ENCODE measurements at places on chromosomes 3 and 15.

GRCh38 chr15:74334127-74334526 is 33.3 kb downstream of the CYP11A1 start:
- DNase-seq = no peak

DNA sequence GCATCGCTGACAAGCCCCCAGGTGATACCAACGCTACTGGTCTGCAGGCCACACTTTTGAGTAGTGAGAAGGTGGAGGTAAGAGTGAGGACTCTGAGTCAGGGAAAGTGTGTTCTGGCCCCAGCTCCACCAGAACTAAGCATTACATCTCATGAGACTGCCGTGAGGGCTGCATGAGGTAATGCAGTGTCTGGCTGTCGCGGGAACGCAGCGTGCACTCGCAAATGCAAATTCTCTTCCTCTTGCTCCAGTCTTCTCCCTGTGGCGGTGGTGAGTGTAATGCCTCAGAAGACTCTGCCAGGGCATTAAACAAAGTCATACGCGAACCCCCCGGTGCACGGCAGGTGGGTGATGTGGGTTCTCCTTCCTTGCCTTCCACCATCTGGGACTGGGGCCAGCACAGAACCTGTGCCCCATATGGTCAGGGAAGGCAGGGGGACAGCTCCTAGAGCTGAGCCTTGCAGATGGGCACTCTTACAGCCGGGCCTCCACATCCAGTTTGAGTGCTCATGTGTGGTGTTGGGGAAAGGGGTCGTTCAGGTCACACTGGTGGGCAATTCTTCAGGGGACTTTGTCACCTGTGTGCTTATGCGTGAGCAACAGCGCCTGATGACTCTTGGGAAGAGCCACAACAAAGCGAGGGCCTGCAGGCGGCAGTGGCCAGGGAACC is 175.8 kb downstream of the XXYLT1 start:
- DNase-seq = no peak

- no peak for DNase-seq
These were observed 24.0 kb upstream of the SRP14 start for GRCh38 chr15:40062816-40063562.

- DNase-seq = no peak
These were observed 33.6 kb downstream of the PLA2G4D start for GRCh38 chr15:42060797-42061196.

DNA sequence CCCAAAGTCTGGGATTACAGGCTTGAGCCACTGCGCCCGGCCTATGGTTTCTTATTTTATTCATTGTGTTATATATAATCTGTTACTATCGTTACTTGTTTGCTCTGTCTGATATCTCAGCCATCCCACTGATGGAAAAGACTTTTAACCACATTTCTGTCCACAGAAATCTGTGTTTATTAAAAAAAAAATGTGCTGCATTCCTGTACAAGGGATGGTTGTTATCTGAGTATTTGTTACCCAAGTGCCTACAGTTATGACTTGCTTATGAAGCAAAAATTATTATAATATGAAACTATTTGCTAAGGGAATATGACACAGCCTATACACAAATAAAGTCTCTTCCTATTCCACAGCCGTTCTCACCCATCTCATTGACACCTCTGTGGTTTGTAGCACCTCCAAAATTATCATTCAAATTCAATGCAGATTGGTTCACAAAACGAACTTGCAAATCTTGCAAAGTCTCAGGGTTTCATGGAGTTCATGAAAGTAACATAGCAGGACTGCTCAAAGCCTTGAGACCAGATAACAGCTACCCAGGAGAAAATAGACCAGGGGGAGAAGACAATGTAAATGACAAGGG is 47.4 kb upstream of the UBE2E1 start:
- DNase-seq = no peak

- DNase-seq = no peak
These were observed 145.8 kb downstream of the LRRK1 start for GRCh38 chr15:101064795-101065569.

DNA sequence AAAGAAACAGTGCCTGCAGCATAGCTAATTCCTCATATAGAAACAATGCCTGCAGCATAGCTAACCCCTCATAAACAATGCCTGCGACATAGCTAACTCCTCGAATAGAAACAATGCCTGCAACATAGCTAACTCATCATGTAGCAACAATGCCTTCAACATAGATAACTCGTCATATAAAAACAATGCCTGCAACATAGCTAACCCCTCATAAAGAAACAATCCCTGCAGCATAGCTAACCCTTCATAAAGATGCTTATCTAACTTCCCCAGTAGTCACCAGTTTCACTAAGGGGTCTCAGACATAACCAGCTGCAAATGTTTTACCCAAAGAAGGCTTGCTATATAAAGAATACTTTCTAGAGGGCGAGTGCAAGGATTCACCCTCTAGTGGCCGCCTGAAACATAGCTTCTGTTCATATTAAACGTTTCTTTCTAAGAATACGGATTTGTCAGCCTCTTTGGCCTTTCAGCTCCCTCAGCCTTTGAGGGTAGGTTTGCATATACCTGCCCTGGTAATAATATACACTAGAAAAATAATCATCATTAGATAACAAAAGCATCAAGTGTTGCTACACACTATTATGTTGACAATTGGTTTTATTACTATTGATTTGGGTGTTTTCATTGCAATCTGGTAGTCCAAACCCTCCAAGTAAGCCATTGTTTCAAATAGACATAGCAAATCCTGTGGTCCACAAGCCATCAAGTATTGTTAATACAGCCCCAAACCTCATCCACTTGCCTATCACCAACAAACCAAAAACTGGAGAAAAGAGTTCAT is 44.4 kb upstream of the FAN1 start:
- DNase-seq = no peak

DNA sequence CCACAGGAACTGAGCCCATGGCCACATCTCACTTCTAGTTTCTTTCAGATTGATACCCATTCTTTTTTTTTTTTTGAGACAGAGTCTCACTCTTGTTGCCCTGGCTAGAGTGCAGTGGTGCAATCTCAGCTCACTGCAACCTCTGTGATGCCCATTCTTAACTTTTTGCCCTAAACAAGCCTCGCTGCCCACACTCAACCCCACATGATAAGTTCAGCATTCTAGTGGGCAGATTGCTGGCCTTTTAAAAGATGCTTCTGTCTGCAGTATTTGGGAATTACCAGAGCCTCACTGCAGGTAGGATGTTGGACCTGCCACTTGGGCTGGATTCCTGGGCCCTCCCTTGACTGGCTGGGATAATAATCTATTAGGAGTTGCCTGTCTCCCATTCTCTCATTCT is 51.0 kb downstream of the TRANK1 start:
- no peak for DNase-seq

GRCh38 chr15:84033793-84034553 is 201.6 kb upstream of the GOLGA6L4 start:
- DNase-seq = no peak

DNA sequence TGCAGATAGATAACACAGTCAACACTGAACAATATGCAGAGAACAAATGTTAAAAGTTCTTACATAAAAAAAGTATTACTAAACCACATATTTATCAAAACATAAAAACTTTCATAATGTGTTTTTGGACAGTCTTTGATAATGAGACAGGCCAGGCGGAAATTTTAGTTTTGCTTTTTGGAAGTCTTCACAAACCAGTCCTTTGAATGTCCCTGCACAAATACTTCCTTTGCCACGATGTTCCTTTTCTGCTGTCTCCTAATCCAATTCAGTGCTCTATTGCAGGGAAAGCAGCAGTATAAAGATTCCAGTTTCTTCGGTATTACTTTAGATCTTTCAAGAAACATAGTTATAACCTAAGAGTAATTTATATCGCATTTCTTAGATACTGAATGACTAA is 135.9 kb downstream of the TBL1XR1 start:
- DNase-seq = no peak

DNA sequence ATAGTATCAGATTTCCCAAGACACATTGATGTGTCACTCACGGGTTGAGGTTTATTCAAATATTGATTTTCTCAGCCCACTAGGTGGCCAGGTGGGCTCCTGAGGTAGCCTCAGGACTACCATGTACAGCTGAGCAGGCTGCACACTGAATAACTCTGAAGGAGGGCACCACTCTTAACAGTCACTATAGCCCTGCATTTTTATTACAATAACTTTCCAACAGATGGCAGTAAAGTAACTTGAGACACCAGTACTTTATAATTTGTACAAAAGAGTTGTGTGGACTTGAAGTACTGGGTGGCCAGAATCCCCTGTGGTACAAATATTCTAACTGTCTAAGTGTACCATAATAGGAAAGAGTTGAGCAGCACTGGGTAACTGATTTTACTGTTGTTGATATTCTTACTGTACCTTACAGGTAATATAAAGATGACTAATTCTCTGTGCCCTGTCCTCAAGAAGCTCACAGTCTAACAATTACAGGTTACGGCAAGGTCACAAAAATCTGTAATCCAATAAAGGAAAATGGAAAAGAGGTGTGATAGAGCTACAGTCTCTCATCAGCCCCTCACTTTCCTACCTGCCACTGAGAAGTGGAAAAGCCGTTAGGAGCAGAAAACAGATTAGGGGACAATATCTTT is 76.0 kb downstream of the ETFA start:
- no peak for DNase-seq

GRCh38 chr3:3065876-3066275 is 44.3 kb downstream of the IL5RA start:
- DNase-seq = no peak

- no peak for DNase-seq
These were observed 642.3 kb downstream of the TBL1XR1 start for GRCh38 chr3:176554791-176555654.

GRCh38 chr15:69999392-70000085 is 98.2 kb downstream of the TLE3 start:
- DNase-seq = no peak

DNA sequence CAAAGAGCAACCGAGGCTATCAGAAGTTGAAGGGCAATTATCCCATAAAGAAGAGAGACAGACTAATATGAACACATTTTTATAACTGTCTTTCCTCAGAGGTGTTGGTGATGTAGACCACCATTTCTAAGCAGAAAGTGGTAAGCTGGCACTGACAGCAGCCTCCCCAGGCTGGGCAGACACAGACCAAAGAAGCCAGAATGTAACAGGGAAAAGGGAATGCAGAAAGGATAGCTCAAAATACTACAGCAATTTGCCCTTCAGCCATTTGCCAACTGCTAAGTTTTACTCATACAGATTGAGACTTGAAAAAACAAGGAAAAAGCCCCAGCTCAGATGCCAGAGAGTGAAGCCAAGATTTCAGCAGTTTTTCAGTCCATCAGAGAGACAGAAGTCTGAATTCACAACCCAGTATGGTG is 73.5 kb upstream of the ABI3BP start:
- DNase-seq = no peak

DNA sequence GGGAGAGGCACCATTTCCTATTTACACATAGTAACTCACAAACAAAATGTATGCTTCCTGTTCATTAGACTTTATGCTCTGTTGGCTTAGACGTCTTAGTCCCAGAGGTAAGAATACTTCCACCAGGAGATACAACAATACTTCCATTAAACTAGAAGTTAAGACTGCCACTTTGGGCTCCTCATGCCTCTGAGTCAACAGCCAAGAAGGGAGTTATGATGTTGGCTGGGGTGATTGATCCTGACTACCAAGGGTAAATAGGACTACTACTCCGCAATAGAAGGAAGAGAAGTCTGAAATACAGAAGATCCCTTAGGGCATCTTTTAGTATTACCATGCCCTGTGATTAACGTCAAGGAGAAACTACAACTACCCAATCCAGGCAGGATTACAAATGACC is 43.5 kb upstream of the ABI3BP start:
- no peak for DNase-seq

DNA sequence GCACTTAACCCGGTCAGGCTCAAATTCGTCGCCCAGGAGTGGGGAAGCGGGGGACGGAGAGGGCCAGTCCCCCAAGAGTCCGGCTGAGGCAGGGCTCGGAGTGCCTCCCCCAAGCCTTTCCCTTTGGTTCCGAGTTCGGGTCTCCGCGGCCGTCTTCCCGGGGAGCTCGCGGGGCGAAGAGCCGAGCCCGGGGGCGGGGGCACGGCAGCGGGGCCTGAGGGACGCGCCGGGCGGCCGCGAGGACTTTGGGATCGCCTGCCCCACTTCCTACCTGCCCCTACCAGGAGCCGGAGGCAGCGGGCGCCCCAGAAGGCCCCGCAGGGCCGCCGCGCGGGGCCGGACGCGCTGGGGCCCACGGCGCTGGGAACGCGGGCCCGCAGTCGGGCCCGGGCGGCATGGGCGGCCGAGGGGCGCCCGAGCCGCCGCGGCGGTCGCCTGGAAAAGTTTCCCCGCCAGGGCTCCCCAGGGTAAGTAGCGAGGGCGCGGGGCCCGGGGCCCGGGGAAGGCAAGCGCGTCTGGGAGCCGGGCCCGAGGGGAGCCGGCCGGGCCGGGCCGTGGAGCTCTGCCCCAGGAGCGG is 2.8 kb downstream of the FURIN start:
- DNase-seq = no peak

DNA sequence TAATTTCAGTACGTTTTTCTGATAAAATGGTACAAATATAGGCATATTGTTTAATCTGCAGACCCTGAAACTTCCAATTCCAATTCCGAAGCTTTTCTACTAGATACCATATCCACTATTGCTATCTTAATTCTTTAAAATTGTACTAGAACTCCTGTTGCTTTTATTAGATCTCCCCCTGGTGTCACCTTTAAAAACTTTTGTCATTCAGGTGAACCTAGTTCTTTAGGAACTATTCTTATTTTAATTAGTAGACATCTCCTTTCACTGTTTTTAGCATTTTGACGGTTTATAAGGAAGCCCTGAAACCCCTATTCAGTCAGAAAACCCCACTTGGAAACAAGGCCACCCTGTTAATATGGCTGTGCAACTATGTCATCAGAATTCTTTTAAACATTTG is 22.3 kb downstream of the C2CD4B start:
- no peak for DNase-seq

GRCh38 chr15:101724675-101725005 is 367 bp upstream of the TARS3 start:
- no peak for DNase-seq

- DNase-seq = no peak
These were observed 24.8 kb downstream of the IGF1R start for GRCh38 chr15:98673133-98673532.

DNA sequence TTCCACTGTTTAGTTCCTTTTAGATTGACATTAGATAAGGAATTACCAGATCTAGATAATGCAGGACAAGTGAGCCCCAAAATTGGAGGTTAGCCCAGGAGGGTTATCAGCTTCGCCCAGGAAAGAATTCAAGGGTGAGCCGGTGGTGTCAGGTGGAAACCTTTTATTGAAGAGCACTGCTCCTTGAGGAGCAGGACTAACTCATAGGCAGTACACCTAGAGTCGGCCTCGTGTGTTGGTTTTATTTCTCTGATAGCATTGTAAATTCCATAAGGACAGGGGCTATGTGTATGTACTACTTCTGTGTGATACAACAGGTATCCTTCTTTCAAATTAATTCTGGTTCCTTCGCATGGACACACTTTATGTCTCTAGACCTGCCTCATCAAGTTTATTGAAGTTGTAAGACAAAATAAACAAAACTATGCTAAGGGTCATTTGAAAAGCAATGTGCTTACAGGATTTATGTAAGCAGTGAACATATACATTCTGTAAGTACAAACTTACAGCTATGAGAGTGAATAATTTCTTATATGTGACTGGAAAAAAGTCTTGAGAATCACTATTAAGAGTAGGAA is 57.2 kb downstream of the SNX4 start:
- DNase-seq = no peak

GRCh38 chr15:96801576-96802150 is 471.2 kb downstream of the NR2F2 start:
- DNase-seq = no peak
